Brain (organoid and tissue), 16 donors: ENCODE measurements at places on chromosomes 6 and 20. TPM values are rescaled to one million over a fixed set of nuclear protein-coding genes. Genes with fewer than 3 reads are reported as not detected.

DNA sequence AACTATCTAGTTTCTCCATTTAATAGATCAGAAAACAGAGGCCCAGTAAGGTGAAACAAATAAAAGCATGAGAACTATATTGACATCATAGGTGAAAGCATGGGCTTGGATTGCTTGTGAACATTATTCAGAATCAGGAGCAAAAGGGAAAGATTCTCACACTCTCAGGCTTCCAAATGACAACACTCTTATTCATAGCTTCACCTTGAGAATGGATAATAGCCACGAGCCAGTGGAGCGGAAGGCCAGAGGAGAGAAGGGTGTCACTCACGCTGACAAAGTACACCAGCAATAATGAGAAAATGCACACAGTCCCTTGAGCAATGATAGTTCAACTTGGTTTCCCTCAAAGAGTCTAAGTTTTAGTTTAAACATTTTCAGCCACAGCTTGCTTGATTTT is 339.0 kb downstream of the TPBG start:
- DNase-seq: no peak

- peak; percentile 60 for DNase-seq
Observed at GRCh38 chr6:17705778-17706579, 746 bp downstream of the NUP153 start.

- no peak for DNase-seq
Observed at GRCh38 chr20:44494266-44494665, 18.6 kb downstream of the TTPAL start.

- no peak for DNase-seq
Observed at GRCh38 chr6:129476810-129477209, 233.2 kb downstream of the ARHGAP18 start.

The TNFRSF21 gene
- 28.5 TPM for polyA plus RNA-seq

The UNC93A gene
- not detected for polyA plus RNA-seq

The CCN5 gene
- 0.39 TPM for polyA plus RNA-seq

The SEMG1 gene
- not detected for polyA plus RNA-seq
